Spleen (tissue), 13 donors: ENCODE measurements at places on chromosomes 7 and 10. TPM values are rescaled to one million over a fixed set of nuclear protein-coding genes. Genes with fewer than 3 reads are reported as not detected.

DNA sequence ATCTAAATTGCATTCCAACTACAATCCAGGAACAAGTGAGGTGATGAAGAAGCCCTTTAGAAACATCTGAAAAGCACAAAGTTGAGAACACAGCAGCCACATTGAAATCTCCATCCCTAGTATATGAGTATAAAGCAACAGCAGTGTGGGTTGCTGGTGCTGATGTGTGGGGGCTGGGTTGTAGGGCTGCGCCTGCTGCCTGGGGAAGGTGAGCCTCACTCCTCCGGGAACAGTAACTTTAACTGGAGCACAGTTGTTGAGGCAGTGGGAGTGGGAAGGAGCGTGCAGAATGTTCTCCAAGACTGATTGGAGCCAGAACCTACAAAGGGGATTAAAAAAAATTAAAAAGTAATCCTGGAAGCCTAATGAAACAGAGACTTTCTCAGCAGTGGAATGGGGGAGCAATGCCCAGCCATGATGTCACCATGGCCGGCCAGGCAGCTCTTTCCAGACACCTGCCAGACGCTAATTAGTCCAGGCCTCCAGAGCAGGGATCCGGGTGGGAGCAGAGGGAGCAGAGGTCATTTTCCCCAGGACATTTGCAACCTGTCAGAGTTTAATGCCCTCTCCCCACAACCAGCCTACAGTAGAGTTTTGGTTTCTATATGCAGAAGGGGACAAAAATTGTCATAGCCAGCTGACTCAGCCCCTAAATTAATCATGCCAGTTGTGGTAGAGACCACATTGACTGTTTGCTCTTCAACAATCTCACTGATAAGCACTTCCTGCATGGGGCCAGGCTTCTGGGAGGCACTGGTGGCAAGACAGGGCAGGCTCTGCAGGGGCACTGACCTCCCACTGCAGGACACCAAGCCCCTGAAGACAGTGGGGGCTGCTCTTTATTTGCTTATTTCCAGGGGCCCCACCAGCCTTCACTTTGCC lies 133.0 kb upstream of the ZNF32 start:
- no peak for DNase-seq
- H3K27ac ChIP-seq, result no peak overlapping the region
- no peaks in the 10 kb centered on the region for H3K27me3 ChIP-seq
- no peak overlapping the region for H3K4me3 ChIP-seq
- no peaks in the 10 kb centered on the region for H3K4me1 ChIP-seq

DNA sequence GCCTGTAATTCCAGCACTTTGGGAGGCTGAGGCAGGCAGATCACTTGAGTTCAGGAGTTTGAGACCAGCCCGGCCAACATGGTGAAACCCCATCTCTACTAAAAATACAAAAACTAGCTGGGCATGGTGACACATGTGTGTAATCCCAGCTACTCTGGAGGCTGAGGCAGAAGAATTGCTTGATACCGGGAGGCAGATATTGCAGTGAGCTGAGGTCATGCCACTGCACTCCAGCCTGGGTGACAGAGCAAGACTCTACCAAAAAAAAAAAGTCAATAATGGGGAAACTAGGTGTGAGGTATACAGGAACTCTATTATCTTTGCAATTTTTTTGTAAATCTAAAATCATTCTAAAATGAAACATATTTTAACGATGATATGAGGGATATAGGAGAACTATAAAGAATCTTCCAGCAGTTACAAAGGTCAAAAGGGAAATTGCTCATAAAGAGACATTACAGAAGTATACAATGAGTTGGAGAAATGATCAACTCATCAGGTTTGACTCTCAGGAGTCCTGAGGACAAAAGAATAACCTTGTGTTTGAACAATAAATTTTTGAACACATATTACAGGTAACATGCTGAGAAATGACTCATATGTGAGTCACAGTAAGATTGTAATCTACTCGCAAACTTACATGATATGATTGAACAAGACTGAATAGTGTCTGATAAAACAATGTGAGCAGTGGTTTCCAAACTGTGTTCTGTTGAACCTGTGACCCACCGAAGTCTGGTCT lies 272.6 kb downstream of the FGFR2 start:
- no peak overlapping the region for H3K27ac ChIP-seq
- no peaks in the 10 kb centered on the region for H3K4me1 ChIP-seq
- no peaks in the 10 kb centered on the region for H3K36me3 ChIP-seq
- no peak overlapping the region for H3K4me3 ChIP-seq

- H3K27ac ChIP-seq, result no peak overlapping the region
- H3K27me3 ChIP-seq, result no peaks in the 10 kb centered on the region
- H3K4me3 ChIP-seq, result no peak overlapping the region
- no peaks in the 10 kb centered on the region for H3K4me1 ChIP-seq
Observed at GRCh38 chr10:131043039-131043691, 268.4 kb downstream of the TCERG1L start.

COL1A2 gene
- polyA plus RNA-seq, result 48.3 TPM
